ENCODE measurements at places on chromosomes 2 and 18.

DNA sequence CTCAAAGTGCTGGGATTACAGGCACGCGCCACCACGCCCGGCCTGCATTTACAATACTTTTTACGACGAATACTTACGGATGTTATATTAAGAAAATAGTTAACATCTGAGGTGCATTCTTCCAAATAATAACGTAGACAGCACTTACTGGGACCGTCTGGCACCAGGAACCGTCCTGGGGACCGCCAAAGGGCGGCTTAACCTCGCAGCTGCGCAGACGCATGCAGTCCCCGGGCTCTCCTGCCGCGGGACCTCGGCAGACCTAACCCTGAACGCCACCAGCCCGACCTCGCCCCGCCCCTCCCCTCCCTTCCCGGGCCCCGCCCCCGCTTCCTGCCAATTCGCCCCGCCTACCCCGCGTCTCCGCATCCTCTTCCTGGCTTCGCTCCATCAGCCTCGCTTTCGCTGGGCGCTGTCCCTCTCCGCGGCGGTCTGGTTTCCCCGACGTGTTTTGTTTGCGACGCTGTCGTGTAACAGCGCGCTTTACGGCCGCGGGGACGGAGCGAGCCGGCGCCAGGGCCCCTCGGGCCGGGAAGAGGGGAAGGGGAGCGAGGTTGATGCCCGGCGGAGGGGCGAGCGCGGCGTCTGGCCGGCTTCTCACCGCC, at the start of gene CNOT11:
TSS of gene CNOT11 (plus strand) at position 479 of the 605 bp plus-strand sequence. CDS start at position 558, 79 bp downstream.
- DNase-seq = peak; percentile 98

DNA sequence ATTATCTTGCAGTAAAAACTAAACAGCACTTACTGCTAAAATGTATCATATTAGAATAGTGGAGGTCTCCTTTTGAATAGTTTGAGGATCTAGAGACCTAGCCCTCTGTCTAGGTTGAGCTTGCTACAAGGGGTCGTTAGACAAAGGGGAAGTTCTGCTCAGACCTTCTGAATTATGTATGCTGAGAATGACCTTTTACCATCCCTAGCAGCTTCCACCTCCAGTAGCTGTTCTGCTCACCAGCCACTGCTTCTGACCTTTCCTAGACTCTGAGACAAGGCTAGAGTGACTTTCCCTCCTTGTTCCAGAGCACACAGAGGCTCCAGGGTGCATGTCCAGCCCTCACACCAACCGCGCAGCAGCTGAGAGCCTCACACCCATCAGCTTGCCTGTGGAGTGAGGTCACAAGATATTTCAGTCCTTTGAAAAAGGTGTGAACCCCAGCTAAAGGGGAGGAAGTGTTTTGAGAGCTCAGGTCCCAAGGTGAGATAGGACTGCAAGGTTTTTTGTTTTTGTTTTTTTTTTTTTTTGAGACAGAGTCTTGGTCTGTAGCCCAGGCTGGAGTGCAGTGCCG, 289.3 kb upstream of the TNP1 start:
- DNase-seq = no peak

- DNase-seq = no peak
These were observed 75.1 kb downstream of the AGPS start for GRCh38 chr2:177467646-177468045.

DNA sequence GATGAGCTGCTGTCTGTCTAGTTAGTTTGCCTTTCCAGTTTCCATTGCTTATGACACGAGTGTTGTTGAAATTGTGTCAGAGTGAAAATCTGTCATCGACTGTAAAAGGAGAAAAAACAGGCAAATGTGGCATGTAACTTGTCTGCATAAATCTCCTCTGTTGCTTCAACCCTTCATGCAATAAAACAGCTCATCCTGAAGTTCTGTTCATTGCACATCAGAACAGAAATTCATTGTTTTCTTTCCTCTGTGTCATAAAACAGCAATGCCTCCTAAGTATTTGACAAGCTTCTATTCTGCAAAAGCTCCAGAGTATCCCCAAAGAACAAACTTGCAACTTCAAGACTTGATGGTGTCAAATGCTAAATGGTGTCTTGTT, 432.1 kb downstream of the MEIS1 start:
- DNase-seq = no peak

GRCh38 chr2:41000374-41000773, 548.5 kb upstream of the SLC8A1 start:
- no peak for DNase-seq

DNA sequence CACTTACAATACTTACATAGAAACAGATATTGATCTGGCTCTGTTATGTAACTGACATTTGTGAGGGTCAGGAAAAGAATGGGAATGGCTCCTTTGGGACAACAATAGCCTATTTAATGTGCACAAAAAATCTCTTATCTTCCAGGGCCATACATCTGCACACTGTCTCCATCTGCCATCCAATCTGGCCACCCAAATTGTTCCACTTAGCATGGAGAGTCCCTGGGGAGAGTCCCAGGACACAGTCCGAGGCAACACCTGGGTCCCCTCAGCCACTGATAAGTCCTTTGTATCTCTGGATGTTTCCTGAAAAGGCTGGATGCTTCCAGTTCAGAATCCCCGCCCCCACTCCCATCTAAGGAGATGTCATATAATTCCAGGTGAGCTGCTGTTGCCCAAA, 274.2 kb upstream of the NCKAP5 start:
- DNase-seq = no peak

DNA sequence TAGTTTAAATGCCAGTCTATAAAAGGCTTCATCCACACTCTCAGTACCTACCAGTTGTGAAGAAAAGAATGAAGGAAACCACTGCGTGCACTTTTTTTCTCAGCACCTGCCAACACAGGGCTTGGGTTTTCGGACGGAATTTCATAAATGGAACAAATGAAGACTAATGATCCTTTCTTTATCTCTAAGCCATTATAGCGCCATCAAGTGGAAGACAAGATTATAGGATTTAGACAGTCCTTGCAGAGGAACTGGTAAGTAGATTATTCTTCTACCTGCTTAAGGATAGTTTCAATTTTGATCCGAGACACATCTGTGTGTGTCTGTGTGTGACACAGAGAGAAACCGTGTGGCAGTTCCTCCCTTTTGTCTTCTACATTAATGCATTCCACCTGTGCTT, 245.6 kb downstream of the NRXN1 start:
- DNase-seq = no peak

GRCh38 chr2:31233231-31233630, 721 bp upstream of the EHD3 start:
- DNase-seq = no peak

GRCh38 chr2:50556934-50557575, 474.9 kb downstream of the NRXN1 start:
- no peak for DNase-seq

- DNase-seq = no peak
These were observed 1.7 kb upstream of the SP100 start for GRCh38 chr2:230414302-230414701.

- DNase-seq = no peak
These were observed 4.1 kb upstream of the TMEM237 start for GRCh38 chr2:201647431-201647830.

Measured in stimulated activated CD8-positive, alpha-beta memory T cell treated with anti-CD3 and anti-CD28 coated beads, Interleukin-15, amount 100 ng/mL, for 4 hours (primary cell).